Naive thymus-derived CD8-positive, alpha-beta T cell (primary cell): ENCODE measurements at places on chromosomes 13 and 19. TPM values are rescaled to one million over a fixed set of nuclear protein-coding genes. Genes with fewer than 3 reads are reported as not detected.

- H3K4me3 ChIP-seq = peak overlapping the region; percentile 67
- H3K27me3 ChIP-seq = no peaks in the 10 kb centered on the region
- H3K27ac ChIP-seq = peak overlapping the region; percentile 89
Measured at GRCh38 chr19:21580101-21580500, 74.7 kb downstream of the ZNF429 start.

DNA sequence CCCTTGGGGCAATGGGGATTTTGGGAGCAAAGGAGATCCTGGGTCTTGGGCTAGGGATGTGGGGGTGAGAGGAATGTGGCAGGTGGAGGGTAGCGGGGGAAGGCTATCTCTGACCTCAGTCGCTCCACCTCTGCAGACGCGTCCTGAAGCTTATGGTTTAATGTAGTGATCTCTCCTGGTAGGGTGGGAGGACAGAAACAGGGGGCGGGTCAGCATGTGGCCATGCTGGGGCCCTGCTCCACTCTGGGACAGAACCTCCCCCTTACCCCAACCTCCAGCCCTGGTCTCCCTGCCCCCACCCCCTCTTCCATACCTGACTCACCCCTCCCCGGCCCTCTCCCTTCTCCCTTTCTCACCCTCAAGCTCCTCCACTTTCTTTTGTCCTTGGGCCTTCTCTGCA is 1.4 kb downstream of the BST2 start:
- peak overlapping the region; percentile 81 for H3K27ac ChIP-seq
- DNase-seq = no peak
- peaks cover 38% of the 10 kb centered on the region for H3K4me1 ChIP-seq
- H3K27me3 ChIP-seq = no peaks in the 10 kb centered on the region
- H3K4me3 ChIP-seq = peak overlapping the region; percentile 99

DNA sequence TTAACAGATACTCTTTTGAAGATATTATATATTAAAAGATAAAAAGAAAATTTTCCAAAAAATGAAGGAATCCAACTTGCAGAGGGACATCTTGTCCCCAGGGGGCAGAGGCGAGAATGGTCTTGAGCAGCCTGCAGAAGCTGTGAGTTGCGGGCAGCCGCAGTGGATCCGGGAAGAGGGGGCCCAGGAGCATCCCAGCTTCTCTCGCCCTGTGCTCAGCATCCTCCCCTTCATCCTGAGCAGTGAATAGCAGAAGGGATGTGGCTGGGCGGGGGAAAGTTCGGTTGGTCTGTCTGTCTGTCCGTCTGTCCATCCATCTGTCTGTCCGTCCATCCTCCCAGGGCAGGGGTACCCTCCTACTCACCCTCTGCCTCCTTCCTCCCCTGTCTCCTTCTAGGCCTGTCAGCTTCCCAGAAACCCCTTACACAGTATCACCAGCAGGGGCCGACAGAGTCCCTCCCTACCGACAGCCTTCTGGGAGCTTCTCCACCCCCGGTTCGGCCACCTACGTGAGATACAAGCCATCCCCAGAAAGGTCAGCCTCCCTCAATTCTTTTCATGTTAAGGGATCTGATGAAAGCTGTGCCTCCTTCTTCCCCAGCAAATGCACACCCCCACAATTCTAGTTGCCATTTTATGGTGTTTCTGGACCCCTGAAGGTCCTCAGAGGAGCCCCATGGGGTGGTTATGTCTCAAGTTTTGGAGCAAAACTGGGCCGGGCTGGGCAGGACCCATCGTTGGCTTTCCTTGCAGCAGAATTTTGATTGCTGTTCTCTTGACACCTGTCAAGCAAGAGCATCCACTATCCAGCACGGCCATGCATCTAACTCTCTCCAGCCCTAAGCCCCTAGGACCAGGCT is 81.6 kb downstream of the DPF1 start:
- DNase-seq = peak; percentile 6
- H3K36me3 ChIP-seq = peaks cover 29% of the 10 kb centered on the region
- H3K27ac ChIP-seq = no peak overlapping the region
- no peaks in the 10 kb centered on the region for H3K4me1 ChIP-seq
- no peaks in the 10 kb centered on the region for H3K27me3 ChIP-seq

- no peaks in the 10 kb centered on the region for H3K27me3 ChIP-seq
- H3K4me3 ChIP-seq = no peak overlapping the region
- no peak overlapping the region for H3K27ac ChIP-seq
- no peaks in the 10 kb centered on the region for H3K4me1 ChIP-seq
- no peaks in the 10 kb centered on the region for H3K36me3 ChIP-seq
Measured at GRCh38 chr13:66714795-66715194, 515.3 kb downstream of the PCDH9 start.

- no peak for DNase-seq
- no peak overlapping the region for H3K4me3 ChIP-seq
- no peaks in the 10 kb centered on the region for H3K36me3 ChIP-seq
- H3K27me3 ChIP-seq = no peaks in the 10 kb centered on the region
- H3K4me1 ChIP-seq = no peaks in the 10 kb centered on the region
Measured at GRCh38 chr13:47539317-47539716, 461.8 kb downstream of the SUCLA2 start.

DNA sequence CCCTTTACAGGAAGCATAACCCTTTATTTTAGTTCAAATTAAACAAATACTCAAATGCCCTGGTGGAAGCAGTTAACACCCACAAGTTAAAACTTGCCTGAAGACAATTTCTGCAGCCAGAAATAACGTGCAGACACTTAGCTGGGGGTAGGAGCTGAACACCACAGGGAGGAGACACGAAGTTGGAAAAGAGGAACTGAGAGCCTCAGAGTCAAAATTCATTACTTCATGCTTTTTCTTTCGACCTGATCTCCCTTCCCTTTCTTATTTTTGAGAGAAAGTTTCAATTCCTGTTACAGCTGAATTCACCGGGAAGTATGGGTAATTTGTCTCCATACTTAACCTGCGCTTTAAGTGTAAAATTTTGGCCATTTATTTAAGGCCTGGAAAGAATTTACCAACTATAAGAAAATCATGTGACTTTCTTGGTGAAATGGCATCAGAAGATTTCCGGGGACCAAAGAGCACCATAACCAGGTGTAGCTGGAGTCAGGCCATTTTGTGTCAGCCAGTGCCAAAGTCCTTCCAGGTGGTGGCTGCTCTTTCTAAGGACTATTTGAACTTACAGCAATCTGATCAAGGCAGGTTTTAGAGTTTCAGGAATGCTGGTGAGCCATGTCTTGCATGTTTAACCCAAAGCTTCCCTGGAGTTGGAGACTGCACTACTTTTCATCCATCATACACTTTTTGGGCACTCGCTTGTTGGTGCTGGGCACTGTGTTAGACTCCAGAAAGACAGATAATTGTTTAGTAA is 46.5 kb upstream of the RCBTB2 start:
- H3K36me3 ChIP-seq = no peaks in the 10 kb centered on the region
- peaks cover 10% of the 10 kb centered on the region for H3K27me3 ChIP-seq
- H3K4me3 ChIP-seq = no peak overlapping the region
- peaks cover 39% of the 10 kb centered on the region for H3K4me1 ChIP-seq
- H3K27ac ChIP-seq = no peak overlapping the region

- no peak overlapping the region for H3K4me3 ChIP-seq
- no peaks in the 10 kb centered on the region for H3K4me1 ChIP-seq
- peaks cover 74% of the 10 kb centered on the region for H3K36me3 ChIP-seq
- no peak for DNase-seq
Measured at GRCh38 chr13:60571571-60571970, 174.6 kb downstream of the TDRD3 start.

- no peak overlapping the region for H3K27ac ChIP-seq
- DNase-seq = no peak
- H3K27me3 ChIP-seq = no peaks in the 10 kb centered on the region
Measured at GRCh38 chr19:28103921-28104320, 1109.0 kb downstream of the UQCRFS1 start.

DNA sequence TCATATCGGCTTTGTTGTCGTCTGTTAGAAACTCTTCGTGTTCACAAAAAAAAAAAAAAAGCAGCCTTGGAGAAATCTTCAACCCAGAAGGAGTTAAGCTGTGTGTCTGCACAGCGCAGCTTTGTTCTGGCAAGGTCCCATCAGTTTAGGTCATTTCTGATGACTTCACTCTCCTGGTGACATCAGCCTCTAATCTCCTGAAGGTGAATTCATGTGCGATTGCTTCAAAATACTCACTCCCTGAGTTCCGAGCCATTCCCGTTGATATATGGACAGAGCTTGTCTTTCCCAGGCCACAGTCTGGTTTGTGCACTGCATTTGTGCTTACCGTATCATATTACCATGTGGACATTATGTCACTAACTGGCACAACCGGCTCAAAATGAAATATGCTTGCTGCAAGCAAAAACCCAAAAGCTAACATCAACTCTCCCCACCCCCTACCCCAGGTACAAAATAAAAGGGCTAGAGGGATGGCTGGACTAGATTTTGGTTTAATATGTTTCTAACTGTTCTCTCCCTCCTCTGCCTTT is 342.4 kb downstream of the KCNRG start:
- no peaks in the 10 kb centered on the region for H3K27me3 ChIP-seq
- peaks cover 20% of the 10 kb centered on the region for H3K4me1 ChIP-seq
- H3K36me3 ChIP-seq = no peaks in the 10 kb centered on the region

GRCh38 chr19:50602089-50602422 is 33.8 kb upstream of the LRRC4B start:
- H3K27ac ChIP-seq = no peak overlapping the region
- no peak overlapping the region for H3K4me3 ChIP-seq
- no peaks in the 10 kb centered on the region for H3K36me3 ChIP-seq
- peaks cover 6% of the 10 kb centered on the region for H3K4me1 ChIP-seq

- peaks cover 22% of the 10 kb centered on the region for H3K27me3 ChIP-seq
- no peak overlapping the region for H3K4me3 ChIP-seq
- no peak overlapping the region for H3K27ac ChIP-seq
- no peak for DNase-seq
- H3K4me1 ChIP-seq = no peaks in the 10 kb centered on the region
Measured at GRCh38 chr19:49165865-49166301, 8.3 kb downstream of the TRPM4 start.

DNA sequence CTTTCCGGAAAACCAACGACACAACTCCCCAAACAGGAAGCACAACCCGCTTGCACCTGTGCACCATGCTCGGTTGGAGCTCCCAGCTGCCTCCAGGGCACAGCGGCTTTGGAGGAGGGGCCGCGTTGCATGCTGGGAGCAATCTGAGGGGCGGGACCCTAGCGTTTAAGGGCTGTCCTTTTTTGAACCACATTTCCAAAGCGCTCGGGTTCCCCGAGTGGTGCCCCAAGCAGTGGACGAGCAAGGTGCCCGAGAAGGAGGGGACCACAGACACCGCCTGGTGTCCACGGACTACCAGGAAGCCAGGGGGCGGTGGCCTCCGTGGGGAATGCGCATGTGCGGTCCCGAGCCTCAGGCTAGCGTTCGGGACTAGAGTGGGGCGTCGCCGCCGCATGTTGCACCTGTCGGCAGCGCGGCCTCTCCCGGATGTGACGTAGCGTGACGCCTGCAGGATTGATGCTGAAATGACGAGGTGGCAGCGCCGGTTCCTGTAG is 11.9 kb upstream of the ZNF57 start:
- H3K36me3 ChIP-seq = no peaks in the 10 kb centered on the region
- DNase-seq = peak; percentile 82
- no peaks in the 10 kb centered on the region for H3K27me3 ChIP-seq
- H3K4me3 ChIP-seq = peak overlapping the region; percentile 61

GRCh38 chr19:13315495-13315894 is 165.3 kb downstream of the IER2 start:
- H3K4me1 ChIP-seq = no peaks in the 10 kb centered on the region
- peaks cover 11% of the 10 kb centered on the region for H3K36me3 ChIP-seq
- no peak for DNase-seq
- peaks cover 22% of the 10 kb centered on the region for H3K27me3 ChIP-seq

DNA sequence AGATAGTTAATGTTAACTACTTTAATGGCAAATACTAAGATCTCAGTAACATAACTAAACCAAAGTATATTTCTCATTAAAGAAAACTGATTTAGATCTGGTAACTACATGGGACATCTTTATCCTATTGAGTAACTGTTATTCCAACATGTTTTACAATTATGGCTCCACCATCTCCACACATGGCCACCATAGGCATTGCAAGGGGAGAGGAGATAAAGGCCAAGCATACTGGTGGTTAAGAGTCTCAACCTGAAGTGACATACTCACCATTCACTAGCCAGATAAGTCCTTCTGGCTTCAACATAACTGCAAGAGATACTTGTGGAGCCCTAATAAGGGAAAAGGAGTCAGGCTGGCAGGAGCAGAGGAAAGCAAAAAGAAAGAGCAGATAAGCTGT is 1586.4 kb upstream of the SPRY2 start:
- no peaks in the 10 kb centered on the region for H3K36me3 ChIP-seq
- H3K27me3 ChIP-seq = no peaks in the 10 kb centered on the region
- H3K27ac ChIP-seq = no peak overlapping the region
- H3K4me3 ChIP-seq = no peak overlapping the region

DNA sequence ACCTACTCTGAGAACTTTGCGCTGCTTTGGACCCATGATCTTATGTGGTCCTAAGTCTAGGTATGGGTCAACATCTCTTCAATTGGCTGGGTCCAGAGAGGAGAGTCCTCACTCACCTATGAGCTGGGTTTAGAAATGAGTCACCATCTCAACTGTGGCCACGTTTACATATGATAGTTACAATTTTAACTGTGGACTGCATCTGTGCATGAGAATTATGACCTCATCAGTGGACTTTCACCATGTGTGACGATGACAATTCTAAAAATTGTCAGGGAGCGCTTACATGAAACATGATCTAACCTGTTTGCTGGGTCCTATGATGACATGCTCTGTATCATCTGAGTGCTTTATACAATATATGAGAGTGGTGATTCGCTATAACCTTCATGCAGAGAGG is 12.7 kb upstream of the ZNF724 start:
- H3K27ac ChIP-seq = no peak overlapping the region
- DNase-seq = no peak
- H3K27me3 ChIP-seq = no peaks in the 10 kb centered on the region
- H3K36me3 ChIP-seq = peaks cover 67% of the 10 kb centered on the region

DNA sequence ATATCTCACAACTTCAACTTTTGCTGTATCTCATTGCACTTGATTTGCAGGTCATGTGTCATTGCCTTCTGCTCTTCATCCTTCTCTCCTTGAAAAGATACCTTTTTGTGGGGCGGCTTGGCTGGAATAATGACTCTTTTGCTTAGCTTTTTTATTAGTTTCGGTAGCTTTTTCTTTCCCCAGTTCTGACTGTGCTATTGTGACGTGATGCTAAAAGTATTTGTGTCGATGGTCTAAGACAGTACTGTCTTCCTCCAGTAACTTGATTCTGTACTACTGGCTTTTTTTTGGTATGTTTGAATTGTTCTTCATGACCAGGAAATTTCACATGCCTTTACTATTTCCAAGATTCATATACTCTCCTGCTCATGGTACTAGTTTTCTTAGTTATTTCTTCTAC is 63.1 kb downstream of the SLITRK1 start:
- no peak for DNase-seq
- H3K27me3 ChIP-seq = no peaks in the 10 kb centered on the region
- no peaks in the 10 kb centered on the region for H3K4me1 ChIP-seq

- H3K4me3 ChIP-seq = no peak overlapping the region
- no peaks in the 10 kb centered on the region for H3K27me3 ChIP-seq
- no peak for DNase-seq
- no peak overlapping the region for H3K27ac ChIP-seq
- H3K36me3 ChIP-seq = no peaks in the 10 kb centered on the region
- no peaks in the 10 kb centered on the region for H3K4me1 ChIP-seq
Measured at GRCh38 chr13:59829690-59830089, 334.0 kb downstream of the DIAPH3 start.

GRCh38 chr13:113324398-113324797 is 27.4 kb downstream of the LAMP1 start:
- H3K27ac ChIP-seq = no peak overlapping the region
- H3K36me3 ChIP-seq = peaks cover 29% of the 10 kb centered on the region
- no peaks in the 10 kb centered on the region for H3K27me3 ChIP-seq
- peaks cover 8% of the 10 kb centered on the region for H3K4me1 ChIP-seq

Gene LGALS4
- total RNA-seq = 9.6 TPM

Gene FAM216B
- total RNA-seq = not detected

Gene LRRC8E
- total RNA-seq = not detected

Gene CCDC9
- total RNA-seq = 53.0 TPM

Gene LRP3
- not detected for total RNA-seq

Gene TSPAN16
- not detected for total RNA-seq

Gene NLRP13
- not detected for total RNA-seq

Gene GJB6
- total RNA-seq = 4.1 TPM

Gene IZUMO2
- total RNA-seq = not detected

Gene LHB
- not detected for total RNA-seq

Gene CAMSAP3
- total RNA-seq = 0.99 TPM

Gene RGL3
- not detected for total RNA-seq
